ENCODE measurements at places on chromosomes 2 and 18.
A peak's percentile ranks its signal among the peaks of the same experiment; 100 is the strongest.

DNA sequence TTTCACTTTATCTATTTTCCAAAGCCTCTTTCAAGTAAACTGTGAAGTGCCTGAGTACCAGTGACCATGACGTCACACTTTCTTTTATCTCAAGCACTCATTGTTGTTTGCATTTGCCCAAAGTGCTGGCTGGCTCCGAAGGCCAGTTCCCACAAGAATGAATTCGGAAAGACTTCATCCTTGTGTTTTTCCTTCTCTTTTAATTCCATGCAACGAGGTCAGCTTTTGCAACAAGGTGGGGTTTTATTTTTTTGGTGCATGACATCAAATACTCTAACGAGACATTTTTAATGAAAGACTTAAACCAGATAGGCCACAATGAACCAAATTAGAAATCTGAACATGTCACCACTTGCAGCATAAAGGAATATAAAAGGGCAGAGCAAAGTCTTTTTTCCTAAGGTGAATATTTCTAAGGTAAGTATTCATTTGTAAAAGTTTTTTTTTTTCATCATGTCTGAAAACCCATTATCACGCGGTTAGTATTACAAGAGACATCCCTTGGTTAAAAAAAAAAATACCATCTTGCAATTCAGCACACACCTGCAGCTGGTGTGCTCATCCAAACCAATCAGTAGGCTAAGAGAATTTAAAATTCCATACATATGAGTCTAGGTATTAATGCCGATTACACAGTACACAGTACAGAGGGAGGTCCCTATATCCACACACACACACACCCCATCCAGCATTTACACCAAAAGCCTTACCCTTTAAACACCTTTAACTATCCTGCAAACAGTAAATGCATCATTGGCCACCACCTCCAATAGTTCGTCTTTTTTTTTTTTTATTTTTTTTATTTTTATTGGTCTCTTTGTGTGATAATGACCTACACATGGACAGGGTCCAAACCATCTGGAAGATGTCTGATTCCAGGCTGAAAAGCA, 2.3 kb downstream of the ARL4C start:
- no peak for DNase-seq

GRCh38 chr2:36246320-36246990, 109.1 kb upstream of the CRIM1 start:
- no peak for DNase-seq

DNA sequence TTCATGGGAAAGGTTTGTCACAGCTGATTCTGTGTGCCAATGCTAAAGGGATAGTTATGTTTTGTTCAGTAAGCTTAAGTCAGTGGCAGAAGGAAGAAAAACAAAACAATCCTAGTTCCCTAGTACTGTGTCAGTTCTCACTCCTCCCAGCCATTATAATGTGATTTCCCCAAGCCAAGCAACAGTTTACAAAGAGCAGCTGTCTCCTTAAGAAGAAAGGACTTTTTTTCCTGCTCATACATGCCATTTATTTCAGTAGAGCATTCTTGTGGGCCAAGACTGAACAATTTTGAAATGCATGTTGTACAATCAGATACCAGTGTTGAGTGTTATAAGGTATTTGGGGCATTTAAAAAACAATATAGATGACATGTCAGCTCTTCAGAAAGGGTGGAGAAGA, 52.1 kb downstream of the NEMP2 start:
- DNase-seq = no peak

DNA sequence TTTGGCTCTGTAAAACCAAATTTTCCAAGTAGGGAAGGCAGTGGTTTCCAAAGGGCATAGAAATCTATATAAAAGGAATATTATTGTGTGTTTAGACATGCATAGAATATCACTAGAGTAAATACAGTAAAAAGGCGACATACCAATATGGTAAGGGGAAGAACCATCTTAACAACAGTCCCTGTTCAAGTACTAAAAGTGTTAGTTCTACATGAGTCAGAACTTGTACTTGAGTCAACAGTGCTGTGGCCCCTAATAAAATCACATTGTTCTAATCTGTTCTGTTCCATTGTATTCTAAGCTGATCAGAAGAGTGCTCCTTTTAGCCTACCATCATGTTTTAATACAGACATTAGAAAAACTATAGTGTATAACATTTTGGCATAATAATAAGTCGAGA, 36.1 kb upstream of the TNFRSF11A start:
- no peak for DNase-seq

DNA sequence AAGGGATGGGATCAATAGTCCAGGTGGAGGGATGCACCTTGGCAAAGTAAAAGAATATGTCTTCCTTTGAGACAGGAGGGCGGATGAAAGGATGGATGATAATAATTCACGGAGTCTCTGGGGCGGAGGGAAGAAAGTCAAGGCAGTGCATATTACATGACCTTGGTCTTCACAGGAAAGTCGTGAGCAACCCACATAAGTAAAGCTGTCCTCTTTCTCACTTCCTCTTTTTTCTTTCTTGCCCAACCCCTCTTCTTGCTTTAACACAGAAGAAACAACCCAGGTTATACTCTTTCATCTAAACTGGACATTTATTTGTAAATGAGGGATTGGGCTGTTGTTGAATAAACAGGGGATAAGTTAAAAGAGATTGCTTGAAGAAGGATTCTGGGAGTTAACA, 168.7 kb upstream of the SKOR2 start:
- no peak for DNase-seq

- DNase-seq = no peak
Measured at GRCh38 chr2:231306791-231307393, 88.6 kb upstream of the B3GNT7 start.

GRCh38 chr2:71583876-71584275, 130.5 kb downstream of the DYSF start:
- no peak for DNase-seq

GRCh38 chr2:39573276-39573675, 92.4 kb upstream of the TMEM178A start:
- DNase-seq = no peak

DNA sequence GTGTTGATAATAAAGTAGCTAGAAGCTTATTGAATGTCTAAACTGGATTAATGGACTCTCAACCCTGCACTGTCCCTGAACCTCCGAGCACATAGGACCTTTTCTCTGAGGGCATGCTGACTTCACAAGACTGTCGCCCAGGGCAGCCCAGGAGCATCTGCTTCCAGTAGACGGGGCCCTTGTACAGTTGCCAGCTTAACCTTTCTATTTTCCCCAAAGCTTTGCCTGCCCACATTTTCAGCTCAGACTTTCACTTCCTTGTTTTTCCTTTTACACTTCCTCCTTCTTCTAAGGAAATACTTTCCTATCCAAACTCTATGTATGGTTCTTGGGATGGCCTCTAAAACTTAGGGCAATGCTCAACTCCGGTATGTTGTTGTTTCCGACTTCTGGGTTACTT, 1.3 kb downstream of the VWA3B start:
- no peak for DNase-seq

GRCh38 chr2:26805241-26805676, 19.4 kb downstream of the CENPA start:
- no peak for DNase-seq

GRCh38 chr2:201357221-201357620, at the start of gene FLACC1:
FLACC1 (minus strand) TSS chr2:201357345; CDS start chr2:201351404, 5,941 bp downstream.
- DNase-seq = no peak

DNA sequence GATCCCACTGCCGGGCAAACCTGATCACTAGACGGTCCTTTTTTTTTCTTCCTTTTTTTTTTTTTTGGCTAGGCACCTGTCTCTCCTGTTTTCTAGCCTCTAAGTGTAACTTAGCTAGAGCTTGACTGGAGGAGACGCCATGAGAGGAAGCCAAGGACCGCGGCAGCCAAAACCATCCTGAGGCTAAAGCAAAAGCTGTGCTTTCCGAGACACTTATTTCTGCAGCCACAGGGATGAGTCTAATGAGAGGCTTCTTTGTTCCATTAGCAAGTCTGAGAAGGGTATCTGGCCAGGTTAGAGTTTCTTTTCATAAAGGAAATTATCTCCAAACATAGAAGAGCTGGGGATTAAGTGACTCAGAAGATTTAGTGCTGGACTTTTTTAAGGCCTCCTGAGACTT, 7.3 kb upstream of the CXCR4 start:
- DNase-seq = no peak

- DNase-seq = no peak
Measured at GRCh38 chr2:239564587-239564986, 163.8 kb upstream of the HDAC4 start.

DNA sequence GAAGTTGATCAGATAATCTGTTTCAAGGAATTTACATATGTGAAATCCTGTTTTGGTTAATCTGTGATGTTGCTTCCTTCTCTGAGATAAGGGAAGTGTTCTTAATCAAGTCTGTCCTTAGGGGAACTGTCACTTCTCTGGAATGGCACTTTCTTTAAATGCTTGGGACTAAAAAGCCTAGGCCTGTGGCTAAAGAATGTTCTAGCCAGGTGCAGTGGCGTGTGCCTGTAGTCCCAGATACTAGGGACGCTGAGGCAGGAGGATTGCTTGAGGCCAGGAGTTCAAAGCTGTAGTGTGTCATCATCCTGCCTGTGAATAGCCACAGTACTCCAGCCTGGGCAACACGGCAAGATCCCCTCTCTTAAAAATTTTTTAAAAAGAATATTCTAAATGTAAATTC, 217.6 kb upstream of the SIX3 start:
- DNase-seq = no peak

DNA sequence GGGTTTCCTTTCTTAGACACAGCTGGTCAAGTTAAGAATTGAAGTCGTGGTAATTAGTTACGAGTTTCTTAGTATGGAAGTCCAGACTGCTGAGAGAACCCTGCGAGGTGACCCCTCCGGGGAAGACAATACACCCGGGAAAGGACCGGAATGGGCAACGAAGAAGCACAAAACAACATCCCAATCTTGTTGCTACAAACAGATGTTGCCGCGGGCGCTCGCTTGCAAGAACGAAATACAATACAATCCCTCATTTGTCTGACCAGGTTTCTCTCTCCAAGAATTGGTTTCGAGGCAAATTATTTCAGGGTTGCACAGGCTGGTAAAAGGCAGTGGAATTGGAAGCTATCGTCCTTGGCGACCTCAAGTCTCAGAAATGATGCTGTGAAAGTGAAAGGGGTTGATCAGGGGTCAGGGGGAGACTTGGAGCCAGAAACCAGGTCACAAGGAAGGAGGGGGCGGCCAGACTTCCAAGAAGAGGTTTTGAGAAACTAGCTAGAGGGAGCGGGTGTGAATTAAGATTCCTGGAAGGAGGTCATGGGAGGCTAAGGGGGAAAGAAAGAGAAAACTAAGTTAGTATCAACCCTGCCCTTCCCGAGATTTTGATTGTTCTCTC, 401.9 kb downstream of the HRH4 start:
- no peak for DNase-seq

- no peak for DNase-seq
Measured at GRCh38 chr2:224820283-224820991, 104.3 kb upstream of the CCDC195 start.

- DNase-seq = no peak
Measured at GRCh38 chr2:160670618-160671017, 177.0 kb upstream of the RBMS1 start.

- DNase-seq = no peak
Measured at GRCh38 chr2:135451966-135452365, 79.1 kb downstream of the ZRANB3 start.

GRCh38 chr2:127415593-127416505, 2.4 kb upstream of the PROC start:
- peak; percentile 62 for DNase-seq

Measured in activated naive CD8-positive, alpha-beta T cell treated with anti-CD3 and anti-CD28 coated beads, Interleukin-2, amount 50 U/mL, for 16 hours (primary cell).